ENCODE measurements at places on chromosomes 2 and 18.

DNA sequence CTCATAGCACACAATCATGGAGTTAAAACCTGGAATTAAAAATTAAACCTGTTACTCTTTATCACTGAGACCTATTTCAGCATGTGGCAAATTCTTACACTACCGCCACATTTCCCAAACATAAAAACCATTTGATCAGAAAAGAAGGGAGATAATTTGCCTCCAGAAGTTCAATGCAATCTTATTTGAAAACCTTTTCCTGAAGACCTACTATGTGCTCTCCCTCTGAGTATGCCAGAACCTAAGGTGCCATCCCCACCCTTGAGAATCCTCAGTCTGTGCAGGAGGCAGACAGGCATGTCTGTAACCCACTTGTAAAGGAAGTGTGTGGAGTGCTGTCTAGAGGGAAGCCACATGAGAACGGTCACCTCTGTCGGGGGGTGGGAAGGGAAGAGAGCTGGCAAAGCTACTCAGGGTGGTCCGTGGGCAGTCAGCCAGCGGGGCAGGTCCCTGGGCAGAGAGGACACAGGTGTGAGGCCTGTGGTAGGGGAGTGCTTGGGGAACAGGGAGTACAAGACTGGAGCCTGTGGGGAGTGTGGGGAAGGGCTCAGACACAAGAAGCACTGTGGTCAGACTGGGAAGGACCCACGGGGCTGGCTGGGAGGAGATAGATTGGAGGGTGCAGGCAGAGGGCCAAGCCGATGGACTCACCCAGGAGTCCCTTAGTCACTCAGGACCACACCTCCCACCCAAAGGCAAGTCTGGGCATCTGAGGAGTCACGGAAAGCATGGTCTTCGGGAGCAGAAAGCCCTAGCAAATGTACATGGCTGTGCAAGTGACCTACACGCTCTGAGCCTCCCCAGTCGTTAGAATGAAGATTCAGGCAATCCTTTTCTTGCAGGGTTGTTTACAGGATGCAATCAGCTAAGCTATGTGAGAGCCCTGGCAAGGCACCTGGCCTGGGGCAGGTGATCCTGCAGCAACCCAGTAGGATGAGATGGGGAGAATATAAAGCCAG, 22.8 kb downstream of the CRACDL start:
- DNase-seq = no peak

GRCh38 chr2:171952748-171953147, 30.5 kb downstream of the HAT1 start:
- DNase-seq = no peak

- no peak for DNase-seq
Measured at GRCh38 chr2:222433332-222434173, 9.2 kb downstream of the SGPP2 start.

- no peak for DNase-seq
Measured at GRCh38 chr2:13597176-13597575, 880.4 kb downstream of the TRIB2 start.
